ENCODE measurements at places on chromosomes 4 and X.

DNA sequence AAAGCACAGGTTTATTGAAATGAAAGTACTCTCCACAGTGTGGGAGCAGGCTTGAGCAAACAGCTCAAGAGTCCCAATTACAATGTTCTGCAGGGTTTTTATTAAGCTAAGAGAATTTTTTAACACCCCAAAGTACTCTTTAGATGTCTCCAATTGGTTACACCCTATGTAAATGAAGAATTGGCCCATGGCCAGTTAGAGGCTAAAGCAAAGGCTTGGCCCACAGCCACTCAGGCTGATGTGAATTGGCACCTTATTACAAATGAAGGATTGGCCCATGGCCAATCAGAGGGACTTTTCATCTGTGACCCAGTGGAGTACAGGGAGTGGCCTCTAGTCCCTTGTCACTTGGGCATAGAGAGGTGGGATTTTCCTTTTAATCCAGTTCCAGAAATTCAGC lies 30.1 kb upstream of the IQCM start:
- no peak for DNase-seq

- no peak for DNase-seq
Observed at GRCh38 chr4:92060333-92060732, 243.4 kb upstream of the GRID2 start.

- no peak for DNase-seq
Observed at GRCh38 chrX:107374132-107374531, 75.3 kb upstream of the FRMPD3 start.

DNA sequence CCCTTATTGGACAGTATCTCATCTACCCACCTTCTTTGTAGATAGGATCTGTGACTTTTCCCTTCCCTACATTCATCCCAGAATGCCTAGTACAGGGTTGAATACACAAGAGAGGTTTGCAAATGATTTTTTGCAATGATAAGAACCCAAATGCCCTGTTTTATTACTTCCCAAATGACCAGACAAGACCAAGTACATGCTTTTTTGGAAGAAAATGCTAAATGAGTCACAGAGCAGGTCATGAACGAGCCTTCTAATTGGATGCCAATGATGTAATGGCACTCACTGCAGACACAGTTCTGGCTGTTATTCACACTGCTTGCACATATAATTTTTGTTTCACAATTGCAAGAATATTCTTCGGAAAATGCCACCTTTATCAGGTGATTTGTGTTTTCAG lies 17.8 kb upstream of the GABRQ start:
- no peak for DNase-seq

DNA sequence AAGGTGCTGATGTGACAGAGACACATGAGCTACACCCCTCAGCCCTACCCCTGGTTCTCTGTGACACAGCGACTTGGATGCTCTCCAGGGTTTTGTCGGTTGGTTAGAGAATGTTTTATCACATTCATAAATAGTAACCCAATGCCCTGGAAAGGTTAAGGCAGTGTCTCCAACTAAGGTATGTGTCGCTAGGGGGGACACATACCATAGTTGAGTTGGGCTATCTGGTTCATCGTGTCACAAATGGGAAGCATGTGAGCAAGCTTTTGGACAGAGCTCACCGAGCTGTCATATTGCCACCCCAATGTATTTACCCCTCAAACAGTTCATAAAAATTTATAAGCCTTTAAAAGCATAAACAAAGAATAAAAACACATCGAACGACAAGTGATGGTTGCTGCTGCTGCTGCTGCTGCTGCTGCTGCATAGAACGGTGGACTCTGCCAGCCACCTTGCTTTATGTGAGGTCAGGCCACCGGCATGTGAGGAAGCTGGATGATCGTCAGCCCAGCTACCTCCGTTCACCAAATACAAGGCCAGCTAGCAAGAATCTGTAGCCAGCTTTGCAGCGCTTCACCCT lies 55.9 kb downstream of the STOX2 start:
- DNase-seq: no peak

DNA sequence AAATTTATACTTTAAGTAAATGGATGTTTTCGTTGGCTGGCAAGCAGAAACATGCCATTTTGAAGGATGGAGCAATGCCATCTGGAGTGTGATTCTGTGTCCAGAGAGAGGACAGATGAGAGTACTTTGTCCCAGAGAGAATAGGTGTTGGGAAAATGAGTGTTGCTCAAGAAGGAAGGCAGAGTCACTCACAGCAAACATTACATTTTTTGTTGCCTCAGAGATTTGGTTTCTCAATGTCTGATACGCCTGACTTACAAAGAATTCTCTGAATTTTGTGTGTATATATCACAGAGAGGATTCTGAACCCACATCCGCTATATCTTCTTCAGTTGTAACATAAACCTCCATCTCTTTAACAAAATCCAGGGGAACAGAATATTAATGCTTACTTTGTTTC lies 102.8 kb upstream of the PCDH18 start:
- no peak for DNase-seq

DNA sequence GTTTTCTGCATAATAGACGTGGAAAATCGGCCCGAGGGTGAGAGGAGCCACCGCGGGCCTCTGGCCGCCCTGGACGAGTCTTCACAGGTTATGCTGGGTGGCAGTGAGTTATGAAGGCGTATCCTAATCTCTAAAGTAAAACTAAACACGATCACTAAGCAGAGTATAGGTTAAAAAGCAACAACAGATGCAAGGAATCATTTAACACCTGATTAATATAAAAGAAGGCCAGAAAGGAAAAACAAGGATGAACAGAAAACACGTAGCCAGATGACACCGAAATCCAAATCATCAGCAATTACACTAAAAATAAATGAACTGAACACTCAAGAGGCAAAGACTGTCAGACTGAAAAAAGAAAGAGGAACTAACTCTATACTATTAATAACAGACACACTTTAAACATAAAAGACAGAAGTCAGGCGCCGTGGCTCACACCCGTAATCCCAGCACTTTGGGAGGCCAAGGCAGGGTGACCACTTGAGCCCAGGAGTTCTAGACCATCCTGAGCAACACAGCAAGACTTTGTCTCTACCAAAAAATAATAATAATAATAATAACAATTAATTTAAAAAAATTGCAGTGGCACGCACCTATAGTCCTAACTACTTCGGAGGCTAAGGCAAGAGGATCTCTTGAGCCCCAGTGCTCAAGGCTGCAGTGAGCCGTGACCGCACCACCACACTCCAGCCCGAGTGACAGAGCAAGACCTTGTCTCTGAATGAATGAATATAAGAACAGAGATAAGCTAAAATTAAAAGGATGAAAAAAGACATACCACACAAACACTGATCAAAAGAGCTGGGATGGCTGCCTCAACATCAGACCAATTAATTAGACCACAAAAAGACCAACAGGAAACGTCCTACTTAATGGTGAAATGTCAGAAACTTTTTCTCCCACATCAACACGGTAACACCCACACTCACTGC lies 30.0 kb downstream of the CTBP1 start:
- no peak for DNase-seq

- no peak for DNase-seq
Observed at GRCh38 chr4:23091711-23092110, 399.0 kb downstream of the GBA3 start.

DNA sequence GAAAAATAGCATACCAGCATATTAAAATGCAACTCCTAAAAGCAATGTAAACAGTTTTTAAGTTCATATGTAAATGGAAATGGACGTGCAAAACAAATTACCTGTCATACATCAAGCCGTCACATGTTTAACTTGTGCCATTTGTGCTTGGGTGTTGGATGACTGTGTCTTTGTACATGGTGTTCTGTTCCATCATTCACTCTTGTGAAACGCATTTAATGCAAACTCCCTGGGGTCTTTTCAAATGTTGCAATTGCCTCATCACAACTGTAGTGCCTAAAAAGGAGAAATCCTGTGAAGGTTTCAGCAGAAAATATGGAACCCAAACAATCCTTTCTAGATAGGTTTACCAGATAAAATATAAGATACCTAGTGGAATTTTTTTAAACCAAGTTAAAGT lies 52.4 kb downstream of the PHOX2B start:
- DNase-seq: no peak

- no peak for DNase-seq
Observed at GRCh38 chrX:70444326-70444945, at the start of gene DLG3. Gene DLG3 (plus strand): TSS chrX:70444835. CDS start chrX:70445202, 367 bp downstream.

DNA sequence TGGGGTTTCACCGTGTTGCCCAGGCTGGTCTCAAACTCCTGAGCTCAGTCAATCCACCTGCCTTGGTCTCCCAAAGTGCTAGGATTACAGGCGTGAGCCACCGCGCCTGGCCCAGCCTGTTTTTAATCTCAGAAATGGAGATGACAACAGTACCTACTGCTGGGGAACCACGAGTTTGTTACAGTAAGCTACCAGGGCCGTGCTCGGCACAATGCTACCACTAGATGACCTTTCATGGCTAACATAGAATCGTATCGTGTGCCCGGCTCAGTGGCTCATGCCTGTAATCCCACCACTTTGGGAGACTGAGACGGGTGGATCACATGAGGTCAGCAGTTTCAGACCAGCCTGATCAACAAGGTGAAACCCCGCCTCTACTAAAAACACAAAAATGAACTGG lies 90.8 kb upstream of the SLC34A2 start:
- DNase-seq: no peak

DNA sequence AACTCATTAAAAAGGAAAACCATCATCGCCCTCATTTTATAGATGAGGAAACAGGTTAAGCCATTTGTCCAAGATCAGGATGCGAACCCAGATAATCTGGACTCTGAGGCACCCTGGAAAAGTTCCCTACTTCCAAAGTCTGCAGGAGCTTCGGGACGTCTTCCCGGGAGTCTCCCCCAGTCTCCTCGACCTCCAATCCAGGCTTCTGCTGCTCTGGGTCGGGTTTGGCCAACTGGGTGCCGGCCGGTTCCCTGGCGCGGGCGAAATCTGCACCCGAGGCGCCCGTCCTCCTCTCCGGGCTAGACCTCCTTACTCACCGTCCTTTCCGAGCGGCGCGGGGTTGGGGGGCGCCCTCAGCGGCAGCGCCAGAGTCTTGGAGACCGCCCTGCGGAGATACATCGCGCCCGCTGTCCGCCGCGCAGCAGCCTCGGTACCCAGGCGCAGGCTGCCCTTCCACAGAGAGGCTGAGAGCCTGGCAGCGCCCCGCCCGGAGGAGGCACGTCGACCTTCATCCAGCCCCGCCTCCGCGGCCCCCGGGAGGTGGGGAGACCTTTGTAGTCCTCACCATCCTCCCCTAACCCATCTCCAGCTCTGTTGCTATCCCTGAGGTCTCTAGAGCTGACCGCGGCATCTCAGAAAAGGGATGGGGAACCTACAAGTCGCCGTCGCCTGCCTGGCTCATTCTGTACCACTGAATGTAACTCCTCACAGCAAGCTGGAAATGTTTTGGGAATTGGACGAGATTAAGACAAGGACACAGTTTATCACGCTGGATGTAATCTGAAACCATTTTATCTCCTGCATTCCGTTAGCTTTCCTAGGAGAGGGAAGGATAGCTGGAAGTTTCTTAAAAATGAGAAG lies at the start of gene MGARP:
Gene MGARP (minus strand): TSS at position 466 of the 861 bp plus-strand sequence. CDS start 67 bp downstream, at position 399.
- no peak for DNase-seq

- DNase-seq: no peak
Observed at GRCh38 chr4:32831104-32831503, 2110.9 kb downstream of the PCDH7 start.

GRCh38 chr4:7422898-7423180 lies 11.9 kb downstream of the PSAPL1 start:
- no peak for DNase-seq

DNA sequence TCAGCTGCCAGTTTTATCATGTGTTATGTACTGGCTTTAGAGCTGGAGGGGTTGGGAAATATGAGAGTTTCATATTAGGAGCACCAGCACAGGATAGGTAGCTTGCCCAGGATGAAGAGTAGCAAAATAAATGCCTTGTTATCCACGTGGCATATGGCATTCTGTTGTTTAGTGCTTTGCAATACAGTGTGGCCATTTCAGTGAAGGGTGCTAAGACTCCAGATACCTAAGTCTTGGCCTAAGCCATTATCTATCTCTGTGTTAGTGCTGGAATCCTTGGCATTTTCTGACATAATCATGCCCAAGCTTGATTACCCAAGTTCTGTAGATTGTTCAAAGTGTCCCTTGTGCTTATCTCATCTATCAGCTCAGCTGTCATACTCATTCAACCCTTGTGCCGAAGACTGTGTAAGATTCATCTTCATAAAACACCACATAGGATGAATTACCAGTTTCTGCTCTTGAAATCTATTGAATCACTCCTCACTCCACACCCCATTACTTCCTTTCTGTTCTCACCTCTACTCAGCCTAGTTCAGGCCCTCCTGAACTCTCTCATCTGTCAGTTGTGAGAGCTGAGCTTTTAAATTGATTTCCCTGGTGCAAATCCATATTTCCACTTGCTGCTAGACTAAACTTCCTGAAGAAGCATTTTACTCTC lies 73.5 kb downstream of the CLCN5 start:
- DNase-seq: no peak

- no peak for DNase-seq
Observed at GRCh38 chrX:10095246-10095645, 61.5 kb upstream of the CLCN4 start.

DNA sequence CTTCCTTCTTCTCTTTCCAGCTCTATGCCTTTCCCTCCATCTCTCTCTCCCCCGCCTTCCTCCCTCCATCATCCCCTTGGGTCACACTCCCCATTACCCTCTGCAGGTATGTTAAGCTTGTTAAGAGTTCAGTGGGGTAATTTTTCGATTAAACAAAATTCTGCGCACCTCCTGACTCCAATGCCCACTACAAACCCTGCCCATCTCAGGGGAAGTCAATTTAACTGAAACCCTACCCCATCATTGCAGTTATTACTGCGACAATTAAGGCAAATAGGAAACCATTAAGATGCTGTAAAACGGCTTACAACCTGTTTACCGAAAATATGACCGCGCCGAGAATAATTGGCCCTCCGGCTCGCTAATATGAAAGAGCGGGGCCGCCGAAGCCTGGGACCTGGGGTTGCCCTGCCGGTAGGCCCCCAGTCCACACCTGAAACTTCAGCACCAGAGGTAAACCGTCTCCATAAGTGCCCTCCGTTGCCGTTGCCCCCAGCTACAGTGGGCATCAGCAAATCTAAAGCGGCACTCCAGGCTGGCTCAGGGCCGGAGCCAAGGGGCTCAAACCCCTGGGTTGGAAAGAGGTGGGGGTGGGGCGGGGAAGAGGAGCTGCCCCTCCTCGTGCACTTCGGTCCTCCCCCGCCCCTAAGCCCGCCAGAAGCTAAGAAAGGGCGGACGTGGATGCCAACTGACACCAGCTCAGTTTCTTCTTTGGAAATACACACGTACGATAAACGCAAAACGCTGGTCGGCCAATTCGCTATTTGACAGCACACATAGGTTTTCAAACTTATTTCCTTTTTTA lies 4.8 kb downstream of the ARX start:
- no peak for DNase-seq

DNA sequence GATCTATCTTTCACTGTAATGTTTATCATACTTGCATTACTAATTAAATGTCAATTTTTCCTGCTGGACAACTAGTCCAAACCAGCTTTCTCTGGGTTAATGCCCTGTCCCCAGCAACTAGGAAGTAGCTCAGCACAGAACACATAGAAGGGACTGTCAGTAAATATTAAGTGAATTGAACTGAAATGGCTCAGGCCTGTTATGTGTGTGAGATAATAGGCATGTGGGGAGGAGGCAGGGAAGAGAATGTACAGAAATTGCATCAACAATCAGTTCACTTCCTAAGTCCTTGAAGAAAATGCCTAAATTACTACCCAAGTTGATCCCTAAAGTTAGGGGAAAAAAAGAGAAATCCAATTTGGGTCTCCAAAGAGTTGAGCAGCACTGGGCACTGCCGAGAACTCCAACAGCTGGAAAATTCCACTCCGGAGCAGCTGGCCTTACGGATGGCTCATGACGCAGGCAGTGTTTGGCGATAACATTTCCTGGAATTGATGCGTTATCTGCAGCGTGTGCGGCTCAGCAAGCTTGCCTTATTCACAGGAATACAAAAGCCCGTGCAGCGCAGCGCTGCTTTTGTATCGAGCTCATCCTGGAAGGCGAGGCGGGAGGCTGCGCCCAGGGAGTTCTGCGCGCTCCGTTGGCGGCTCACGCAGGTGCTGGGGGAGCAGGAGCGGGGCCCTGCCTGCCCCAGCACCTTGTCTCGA lies 297.3 kb upstream of the LCORL start:
- no peak for DNase-seq
